ACHN (cell line): ENCODE measurements at places on chromosomes 2 and 18.

- DNase-seq, result no peak
Observed at GRCh38 chr2:64400105-64400728, 53.7 kb upstream of the LGALSL start.

DNA sequence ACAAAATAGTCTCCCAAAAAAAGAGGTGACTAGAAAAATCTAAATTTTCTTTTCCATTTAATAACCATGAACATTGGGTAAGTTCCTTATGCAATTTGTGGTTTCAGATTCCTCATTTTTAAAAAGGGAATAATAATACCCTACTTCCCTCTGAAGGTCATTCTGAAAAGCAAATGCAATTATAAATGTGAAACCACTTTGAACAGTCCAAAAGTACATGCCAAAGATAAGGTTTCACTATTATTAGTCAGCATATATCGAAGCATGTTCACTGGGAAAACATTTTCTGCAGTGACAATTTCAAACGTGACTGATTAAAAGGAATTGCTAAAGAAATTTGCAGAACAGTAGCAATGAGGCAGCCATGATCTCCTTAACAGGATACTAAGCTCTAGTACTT, 100.1 kb upstream of the RNF152 start:
- DNase-seq, result no peak

- DNase-seq, result no peak
Observed at GRCh38 chr2:30649278-30649677, 158.0 kb downstream of the CAPN13 start.

GRCh38 chr2:177612659-177613058, 220.1 kb downstream of the AGPS start:
- DNase-seq, result no peak

GRCh38 chr2:118830881-118831280, 16.6 kb downstream of the EN1 start:
- no peak for DNase-seq

DNA sequence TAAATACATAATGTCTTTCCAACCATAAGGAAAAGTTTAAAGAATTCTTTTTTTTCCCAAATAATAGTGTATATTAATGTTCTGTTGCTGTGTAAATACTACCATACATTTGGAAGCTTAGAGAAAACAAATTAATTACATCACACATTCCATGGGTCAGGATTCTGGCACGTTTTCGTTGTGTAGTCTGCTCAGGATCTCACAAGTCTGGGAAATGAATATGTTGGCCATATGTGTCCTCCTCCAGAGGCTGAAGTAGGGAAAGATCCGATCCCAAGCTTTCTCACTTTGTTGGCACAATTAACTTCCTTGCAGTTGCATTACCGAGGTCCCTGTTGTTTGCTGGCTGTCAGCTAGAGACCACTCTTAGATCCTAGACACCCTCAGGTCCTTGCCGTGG, 83.9 kb downstream of the RPRM start:
- DNase-seq, result no peak

DNA sequence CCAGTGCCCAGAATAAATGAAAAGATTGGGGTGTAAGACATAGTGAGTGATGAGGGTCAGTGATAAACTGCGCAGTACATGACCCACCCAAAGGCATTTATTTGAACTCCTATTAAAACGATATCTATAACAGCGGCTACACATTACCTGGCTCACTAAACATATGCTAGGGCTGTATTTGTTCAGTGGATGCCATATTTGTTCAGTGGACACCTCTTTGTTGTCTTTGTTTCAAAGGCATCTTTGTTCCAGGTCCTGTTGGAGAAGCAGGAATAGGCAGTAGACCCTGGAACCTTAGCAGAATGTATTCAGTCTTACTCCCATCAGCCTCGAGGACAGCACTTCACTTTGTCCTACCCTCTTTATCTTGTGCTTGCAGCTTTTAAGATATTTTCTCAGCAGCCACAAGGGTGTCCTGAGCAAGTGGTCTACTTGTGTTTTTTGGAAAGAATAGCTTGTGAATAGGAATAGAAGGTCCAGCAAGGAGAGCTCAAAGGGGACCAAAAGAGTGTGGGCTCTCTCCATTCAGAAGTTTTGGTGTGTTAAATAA, 650.8 kb upstream of the FANCL start:
- DNase-seq, result no peak

DNA sequence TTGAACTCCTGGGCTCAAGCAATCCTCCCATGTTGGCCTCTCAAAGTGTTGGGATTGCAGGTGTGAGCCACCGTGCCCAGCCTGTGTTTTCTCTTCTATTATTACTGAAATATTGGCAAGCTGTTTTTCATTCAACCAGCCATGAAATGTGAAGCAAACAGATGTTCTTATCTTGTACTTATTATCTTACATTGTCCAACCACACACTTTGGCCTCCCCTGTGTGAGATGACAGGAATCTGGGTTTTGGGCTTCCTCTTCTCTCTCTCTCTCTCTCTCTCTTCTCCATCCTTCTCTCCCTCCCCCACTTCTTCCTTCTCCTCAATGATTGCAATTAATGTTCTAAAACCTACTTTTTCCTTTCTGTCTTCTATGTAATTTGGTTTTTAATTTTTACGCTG, 33.1 kb downstream of the RAMP1 start:
- no peak for DNase-seq

- DNase-seq, result peak; percentile 44
Observed at GRCh38 chr2:8684878-8685696, 3.2 kb downstream of the ID2 start.

DNA sequence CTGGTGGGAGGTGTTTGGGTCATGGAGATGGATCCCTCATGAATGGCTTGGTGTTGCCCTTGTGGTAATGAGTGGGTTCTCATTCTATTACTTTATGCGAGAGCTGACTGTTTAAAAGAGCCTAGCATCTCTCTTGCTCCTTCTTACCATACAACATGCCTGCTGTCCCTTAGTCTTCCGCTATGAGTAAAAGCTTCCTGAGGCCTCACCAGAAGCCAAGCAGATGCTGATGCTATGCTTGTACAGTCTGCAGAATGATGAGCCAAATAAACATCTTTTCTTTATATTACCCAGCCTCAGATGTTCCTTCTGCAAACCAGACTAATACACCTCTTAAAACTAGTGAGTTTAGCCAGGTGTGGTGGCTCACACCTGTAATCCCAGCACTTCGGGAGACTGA, 23.1 kb downstream of the EVA1A start:
- DNase-seq, result no peak

- no peak for DNase-seq
Observed at GRCh38 chr2:33408109-33408508, 68.3 kb upstream of the RASGRP3 start.

- DNase-seq, result no peak
Observed at GRCh38 chr2:240966906-240967680, 31.3 kb upstream of the SNED1 start.

DNA sequence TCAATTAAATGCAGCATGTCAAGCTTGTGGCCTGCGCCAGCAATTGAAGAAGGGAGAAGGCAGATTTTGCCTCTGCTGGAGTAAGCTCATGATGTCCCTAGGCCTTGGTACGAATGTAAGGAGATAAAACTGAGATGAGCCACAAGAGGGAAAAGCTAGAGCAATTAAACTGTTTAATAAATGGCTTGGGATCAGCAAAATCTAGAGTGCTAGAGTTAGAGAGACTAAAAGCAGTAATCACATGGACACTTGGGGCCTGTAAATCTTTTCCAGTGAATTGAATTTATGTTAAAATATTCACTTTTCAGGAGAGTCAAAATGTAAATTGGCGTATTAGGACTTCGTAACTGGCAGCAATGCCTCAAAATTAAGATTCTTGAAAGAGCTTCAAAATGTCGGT, 86.2 kb downstream of the CDK15 start:
- no peak for DNase-seq

GRCh38 chr2:218805627-218806026, 23.7 kb downstream of the CYP27A1 start:
- no peak for DNase-seq

DNA sequence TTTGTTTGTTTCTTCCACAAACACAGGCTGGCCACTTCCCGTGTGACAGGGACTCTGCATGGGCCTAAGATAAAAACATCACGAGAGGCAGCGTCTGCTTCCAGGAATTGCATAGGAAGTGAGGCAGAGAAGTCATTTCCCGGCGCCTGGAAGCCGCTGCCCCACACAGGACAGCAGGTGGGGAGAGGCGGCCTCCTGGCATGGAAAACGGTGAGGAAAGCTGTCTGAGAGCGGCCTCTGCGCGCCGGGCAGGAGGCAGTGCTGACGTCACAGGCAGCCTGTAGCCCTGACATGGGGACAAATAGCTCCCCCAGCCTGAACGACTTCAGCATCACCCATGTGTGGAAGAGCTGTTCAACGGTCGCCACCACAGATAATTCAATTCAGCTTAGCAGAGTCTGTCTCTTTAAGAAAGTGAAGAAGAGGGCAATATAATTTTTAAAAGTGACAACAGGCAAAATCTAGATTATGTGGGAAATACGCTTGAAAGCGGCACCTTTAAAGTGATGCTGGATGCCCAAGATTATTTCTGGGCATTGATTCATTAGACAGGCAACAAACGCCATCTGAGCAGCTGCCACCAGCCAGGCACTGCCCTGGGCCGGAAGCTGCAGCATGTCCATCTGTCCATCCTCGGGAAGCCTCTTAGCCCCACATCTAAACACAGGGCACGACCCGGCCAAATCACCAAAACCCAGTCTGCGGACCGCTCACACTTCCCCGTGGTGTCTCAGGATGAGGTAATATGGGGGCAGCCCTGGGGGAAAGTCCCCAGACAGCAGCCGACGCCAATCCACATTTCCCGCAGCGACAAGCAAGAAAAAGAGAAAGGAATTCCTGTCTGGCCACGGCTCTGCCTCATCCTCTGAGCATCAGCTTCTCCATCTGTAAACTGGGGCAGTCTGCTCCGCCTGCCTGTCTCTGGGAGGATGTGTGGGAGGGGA, 138.9 kb downstream of the PXDN start:
- DNase-seq, result peak; percentile 20

DNA sequence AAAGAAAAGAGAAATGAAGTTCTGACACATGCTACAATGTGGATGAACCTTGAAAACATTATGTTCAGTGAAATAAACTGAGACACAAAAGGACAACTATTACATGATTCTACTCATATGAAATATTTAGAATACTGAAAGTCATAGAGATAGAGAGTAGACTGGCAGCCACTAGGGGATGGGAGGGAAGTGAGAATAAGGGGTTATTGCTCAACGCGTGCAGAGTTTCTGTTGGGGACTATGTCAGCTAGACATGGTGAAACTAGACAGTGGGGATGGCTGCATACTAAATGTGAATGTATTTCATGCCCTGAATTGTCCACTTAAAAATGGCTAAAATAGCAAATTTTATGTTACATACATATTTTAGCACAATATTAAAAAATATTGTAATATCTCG, 108.7 kb upstream of the ATL2 start:
- DNase-seq, result no peak

- DNase-seq, result no peak
Observed at GRCh38 chr2:156430236-156430979, 5.8 kb upstream of the GPD2 start.

- DNase-seq, result peak; percentile 63
Observed at GRCh38 chr2:96869281-96869821, 529 bp downstream of the SEMA4C start.

GRCh38 chr2:189304360-189304759, 124.8 kb upstream of the COL5A2 start:
- no peak for DNase-seq

GRCh38 chr2:225272173-225272572, 127.3 kb upstream of the NYAP2 start:
- no peak for DNase-seq

GRCh38 chr18:42644729-42645131, 470.8 kb downstream of the RIT2 start:
- no peak for DNase-seq

- peak; percentile 98 for DNase-seq
Observed at GRCh38 chr2:164711766-164712138, 90.5 kb upstream of the GRB14 start.

DNA sequence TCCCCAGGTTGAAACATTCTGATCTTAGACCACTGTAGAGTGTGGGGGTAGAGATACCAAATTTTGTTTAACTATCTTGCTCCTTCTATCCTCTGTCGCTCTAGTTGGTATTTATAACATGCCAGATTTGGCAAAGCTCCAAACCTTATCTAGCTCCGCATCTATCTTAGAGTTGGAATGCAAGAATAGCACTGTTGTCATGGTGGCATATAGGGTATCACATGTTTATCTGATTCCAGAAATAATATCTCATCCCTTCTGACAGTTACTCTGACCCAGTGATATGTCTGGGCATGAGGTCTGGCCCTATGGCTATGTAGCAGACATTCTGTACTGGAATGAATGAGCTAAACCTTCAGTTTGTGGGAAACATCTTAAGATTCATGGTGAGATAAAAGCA, 51.7 kb downstream of the CABYR start:
- no peak for DNase-seq

- DNase-seq, result no peak
Observed at GRCh38 chr2:79025421-79025820, at the start of gene REG3G. Gene REG3G (plus strand): TSS chr2:79025702. CDS start chr2:79026094, 392 bp downstream.

DNA sequence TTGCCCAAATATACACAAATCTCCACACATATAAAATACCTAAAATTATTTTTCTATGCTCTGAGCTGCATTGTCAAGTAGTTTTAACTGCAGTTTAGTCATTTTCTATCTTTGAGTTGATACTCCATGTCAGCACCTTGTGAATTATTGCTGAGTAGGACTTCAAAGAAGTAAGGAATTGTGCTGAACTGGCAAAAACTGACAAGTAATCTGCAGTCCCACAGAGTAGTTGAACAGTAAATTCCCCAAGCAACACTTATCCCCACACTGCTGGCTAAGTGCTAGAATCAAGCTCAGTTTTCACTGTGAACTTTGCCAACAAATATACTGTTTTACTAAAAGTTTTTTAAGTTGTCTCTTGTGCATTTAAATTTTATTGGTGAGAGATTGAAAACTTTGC, 141.8 kb upstream of the ST6GAL2 start:
- no peak for DNase-seq

GRCh38 chr2:201260302-201260800, at the start of gene CASP8:
Gene CASP8 (plus strand): TSS chr2:201260536. CDS start chr2:201266487, 5,951 bp downstream.
- DNase-seq, result peak; percentile 72

DNA sequence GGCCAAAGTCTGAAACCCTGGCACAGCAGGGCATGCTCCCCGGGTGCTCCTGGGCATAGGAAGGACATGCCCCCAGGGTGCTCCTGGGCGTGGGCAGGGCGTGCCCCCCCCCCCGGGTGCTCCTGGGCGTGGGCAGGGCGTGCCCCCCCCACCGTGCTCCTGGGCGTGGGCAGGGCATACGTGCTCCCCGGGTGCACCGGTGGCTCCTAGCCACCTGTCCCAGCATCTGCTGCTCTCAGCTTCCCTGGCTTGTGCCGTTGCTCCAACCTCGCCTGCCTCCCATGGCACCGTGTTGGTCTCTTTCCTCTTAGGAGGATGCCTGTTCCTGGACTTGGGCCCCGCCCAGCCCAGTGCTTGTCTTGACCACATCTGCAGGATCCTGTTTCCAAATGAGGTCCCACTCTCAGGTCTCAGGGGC, 95.6 kb upstream of the CTDP1 start:
- no peak for DNase-seq

- no peak for DNase-seq
Observed at GRCh38 chr2:200962811-200963123, 693 bp downstream of the ORC2 start.

- peak; percentile 1 for DNase-seq
Observed at GRCh38 chr18:73891572-73892421, 255.8 kb downstream of the FBXO15 start.

GRCh38 chr18:39350945-39351344, 1785.3 kb upstream of the CELF4 start:
- no peak for DNase-seq

GRCh38 chr2:96884299-96885094, 14.6 kb upstream of the SEMA4C start:
- no peak for DNase-seq
